ENCODE measurements at places on chromosomes 2 and 18. TPM values are rescaled to one million over a fixed set of nuclear protein-coding genes. Genes with fewer than 3 reads are reported as not detected.

DNA sequence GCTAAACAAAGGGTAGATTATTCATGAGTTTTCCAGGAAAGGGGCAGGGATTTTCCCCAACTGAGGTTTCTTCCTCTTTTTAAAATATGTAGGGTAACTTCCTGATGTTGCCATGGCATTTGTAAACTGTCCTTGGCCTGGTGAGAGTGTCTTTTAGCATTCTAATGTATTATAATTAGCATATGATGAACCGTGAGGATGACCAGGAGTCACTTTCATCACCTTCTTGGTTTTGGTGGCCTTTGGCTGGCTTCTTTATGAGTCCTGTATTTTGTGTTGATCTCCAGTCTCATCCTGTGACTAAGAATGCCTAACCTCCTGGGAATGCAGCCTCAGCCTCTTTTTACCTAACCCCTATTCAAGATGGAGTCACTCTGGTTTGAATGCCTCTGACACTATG, 391.0 kb upstream of the LINC00305 start:
- no peaks in the 10 kb centered on the region for H3K36me3 ChIP-seq
- DNase-seq = peak; percentile 50
- H3K27ac ChIP-seq = no peak overlapping the region
- no peaks in the 10 kb centered on the region for H3K27me3 ChIP-seq
- H3K4me1 ChIP-seq = no peaks in the 10 kb centered on the region

- H3K27me3 ChIP-seq = no peaks in the 10 kb centered on the region
- H3K36me3 ChIP-seq = peaks cover 18% of the 10 kb centered on the region
- no peaks in the 10 kb centered on the region for H3K4me1 ChIP-seq
- H3K27ac ChIP-seq = no peak overlapping the region
- DNase-seq = peak; percentile 80
- H3K4me3 ChIP-seq = no peak overlapping the region
Observed at GRCh38 chr18:13680612-13681011, 45.7 kb downstream of the FAM210A start.

GRCh38 chr18:58593938-58594337, 35.0 kb downstream of the ALPK2 start:
- DNase-seq = peak; percentile 5
- no peaks in the 10 kb centered on the region for H3K36me3 ChIP-seq
- H3K27me3 ChIP-seq = no peaks in the 10 kb centered on the region
- no peak overlapping the region for H3K4me3 ChIP-seq

DNA sequence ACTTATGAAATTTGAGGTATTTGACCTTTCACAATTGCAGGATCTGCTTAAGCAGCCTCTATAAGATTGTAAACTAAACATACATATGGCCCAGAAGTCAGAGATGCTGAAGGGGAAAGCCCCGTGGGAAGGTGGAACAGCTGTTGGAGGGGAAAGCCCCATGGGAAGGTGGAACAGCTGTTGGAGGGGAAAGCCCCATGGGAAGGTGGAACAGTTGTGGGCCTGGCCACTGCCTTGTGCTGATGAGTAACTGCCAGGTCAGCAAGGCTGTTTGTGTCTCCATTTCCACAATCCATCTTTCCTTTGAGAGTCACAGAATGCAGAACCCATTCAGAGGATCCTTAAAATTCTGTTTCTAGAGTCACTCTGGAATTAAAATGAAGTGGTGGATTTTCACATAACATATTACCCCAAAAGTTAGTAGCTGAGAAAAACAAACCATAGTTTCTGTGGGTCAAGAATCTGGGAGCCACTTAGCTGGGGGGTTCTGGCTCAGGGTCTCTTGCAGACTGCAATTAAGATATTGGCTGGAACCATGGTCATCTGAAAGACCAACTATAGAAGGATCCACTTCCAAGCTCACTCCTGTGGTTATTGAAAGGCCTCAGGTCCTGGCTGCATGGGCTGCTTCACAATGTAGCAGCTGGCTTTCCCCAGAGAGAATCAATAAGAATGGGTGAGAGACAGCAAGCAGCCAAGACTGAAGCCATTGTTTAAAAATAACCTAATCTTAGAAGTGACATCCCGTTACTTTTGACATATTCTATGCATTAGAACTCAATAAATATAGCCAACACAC, 86.6 kb upstream of the CAVIN2 start:
- DNase-seq = no peak
- H3K4me1 ChIP-seq = peaks cover 5% of the 10 kb centered on the region
- no peak overlapping the region for H3K27ac ChIP-seq

GRCh38 chr2:158305501-158305900, 151.1 kb downstream of the CCDC148 start:
- DNase-seq = no peak
- H3K36me3 ChIP-seq = no peaks in the 10 kb centered on the region
- no peaks in the 10 kb centered on the region for H3K4me1 ChIP-seq

- no peak overlapping the region for H3K4me3 ChIP-seq
- DNase-seq = peak; percentile 39
- H3K36me3 ChIP-seq = no peaks in the 10 kb centered on the region
- peaks cover 6% of the 10 kb centered on the region for H3K27me3 ChIP-seq
- no peak overlapping the region for H3K27ac ChIP-seq
Observed at GRCh38 chr2:238114331-238114841, 14.2 kb downstream of the ESPNL start.

DNA sequence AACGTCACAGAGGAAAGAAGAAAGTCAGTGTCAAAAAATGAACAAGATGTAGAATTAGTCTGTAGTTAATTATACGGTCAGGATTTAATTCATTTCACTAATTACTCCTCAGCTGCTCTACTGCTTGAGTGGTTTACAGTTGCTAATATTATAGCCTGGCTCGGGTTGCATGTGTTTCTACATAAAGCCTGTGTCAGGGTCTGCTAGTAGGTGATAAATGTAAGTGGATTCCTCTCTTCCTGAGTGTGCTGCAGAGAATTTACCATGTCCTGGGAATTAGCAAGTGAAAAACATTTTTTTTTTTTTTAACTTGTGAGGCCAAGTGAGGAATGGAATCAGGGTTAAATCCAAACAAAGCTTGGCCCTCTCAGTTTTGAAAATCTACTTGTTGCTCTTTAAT, 622.6 kb downstream of the EPHA4 start:
- no peak for DNase-seq
- H3K27ac ChIP-seq = no peak overlapping the region
- H3K4me1 ChIP-seq = no peaks in the 10 kb centered on the region
- no peaks in the 10 kb centered on the region for H3K27me3 ChIP-seq
- no peak overlapping the region for H3K4me3 ChIP-seq
- H3K36me3 ChIP-seq = no peaks in the 10 kb centered on the region

DNA sequence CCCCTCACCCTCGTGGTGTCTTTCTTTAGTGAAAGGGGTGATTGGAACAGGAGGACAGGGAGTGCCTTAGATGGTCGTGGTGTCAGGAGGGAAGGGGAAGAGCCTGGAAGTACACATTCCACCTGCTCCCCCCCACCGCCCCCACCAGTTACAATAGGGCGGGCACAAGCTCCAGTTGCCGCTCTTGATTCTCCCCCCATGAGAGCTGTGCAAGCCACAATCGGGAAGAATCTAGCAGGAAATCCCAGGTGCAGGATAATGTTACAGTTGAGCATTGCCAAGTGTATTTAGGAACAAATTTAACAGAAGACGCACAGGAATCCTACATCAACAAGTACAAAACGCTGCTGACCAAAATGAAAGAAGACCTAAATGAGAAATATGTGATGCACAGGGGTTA, 73.6 kb downstream of the ASAP2 start:
- H3K27me3 ChIP-seq = no peaks in the 10 kb centered on the region
- DNase-seq = no peak
- no peak overlapping the region for H3K27ac ChIP-seq
- H3K4me1 ChIP-seq = peaks cover 3% of the 10 kb centered on the region
- no peak overlapping the region for H3K4me3 ChIP-seq

- H3K4me3 ChIP-seq = peak overlapping the region; percentile 84
Observed at GRCh38 chr2:156437272-156437930, 1.2 kb downstream of the GPD2 start.

- H3K36me3 ChIP-seq = no peaks in the 10 kb centered on the region
- no peak overlapping the region for H3K4me3 ChIP-seq
- DNase-seq = no peak
- no peaks in the 10 kb centered on the region for H3K27me3 ChIP-seq
- H3K4me1 ChIP-seq = no peaks in the 10 kb centered on the region
Observed at GRCh38 chr2:208638059-208638458, 231.5 kb downstream of the PTH2R start.

DNA sequence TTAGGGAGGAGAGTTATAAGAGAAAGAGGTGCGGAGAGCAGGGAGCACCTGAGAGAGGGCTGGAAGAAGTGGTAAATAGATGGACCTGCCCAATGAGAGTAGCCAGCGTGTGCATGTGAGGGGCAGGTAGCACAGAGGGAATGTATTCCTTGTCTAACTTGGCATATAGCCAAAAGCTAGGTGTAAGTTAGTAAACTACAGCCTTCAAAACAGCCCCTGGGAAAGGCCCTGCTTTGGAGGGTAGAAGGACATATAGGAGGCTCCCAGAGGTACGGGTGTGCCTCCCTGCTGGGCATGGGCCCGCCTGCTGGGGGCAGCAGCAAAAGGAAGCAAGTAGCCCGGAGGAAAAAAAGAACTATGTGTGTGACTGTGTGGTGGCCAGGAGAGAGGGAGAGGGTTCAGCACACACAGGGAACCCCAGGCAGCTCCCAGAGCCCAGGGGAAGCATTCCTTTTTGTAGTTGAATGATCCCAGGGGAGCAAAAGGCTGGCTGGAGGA, 48.0 kb downstream of the TCF7L1 start:
- DNase-seq = no peak
- H3K4me3 ChIP-seq = no peak overlapping the region
- H3K27me3 ChIP-seq = no peaks in the 10 kb centered on the region
- peaks cover 15% of the 10 kb centered on the region for H3K36me3 ChIP-seq
- peaks cover 28% of the 10 kb centered on the region for H3K4me1 ChIP-seq

- no peaks in the 10 kb centered on the region for H3K4me1 ChIP-seq
- H3K4me3 ChIP-seq = no peak overlapping the region
- H3K36me3 ChIP-seq = no peaks in the 10 kb centered on the region
Observed at GRCh38 chr18:73340135-73340977, 472.6 kb upstream of the NETO1 start.

- H3K4me3 ChIP-seq = peak overlapping the region; percentile 83
- peaks cover 66% of the 10 kb centered on the region for H3K27me3 ChIP-seq
- H3K4me1 ChIP-seq = no peaks in the 10 kb centered on the region
- H3K36me3 ChIP-seq = no peaks in the 10 kb centered on the region
Observed at GRCh38 chr18:33579349-33580215, 1.6 kb downstream of the ASXL3 start.

- no peak overlapping the region for H3K27ac ChIP-seq
- no peak for DNase-seq
- peak overlapping the region; percentile 95 for H3K4me3 ChIP-seq
- peaks cover 19% of the 10 kb centered on the region for H3K4me1 ChIP-seq
Observed at GRCh38 chr2:201122276-201122675, 6.3 kb downstream of the CFLAR start.

DNA sequence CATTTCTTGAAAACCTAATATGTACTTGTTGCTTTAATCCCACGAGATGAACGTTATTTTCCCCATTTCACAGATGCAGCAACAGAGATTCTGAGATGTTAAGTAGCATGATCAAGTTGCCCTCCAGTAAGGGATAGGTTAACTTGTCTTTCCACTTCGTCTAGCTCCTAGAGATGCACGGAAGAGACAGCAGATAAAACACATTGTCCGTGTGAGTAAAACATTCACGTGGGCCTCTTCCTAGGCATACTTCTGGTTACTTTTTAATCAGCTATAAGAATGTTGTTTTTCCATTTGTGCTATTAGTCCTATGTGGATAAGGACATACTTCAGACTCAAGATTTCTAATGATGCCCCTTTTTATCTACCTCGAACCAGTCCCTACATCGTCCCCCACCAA, 1.2 kb upstream of the ARHGAP28 start:
- H3K36me3 ChIP-seq = no peaks in the 10 kb centered on the region
- peaks cover 5% of the 10 kb centered on the region for H3K4me1 ChIP-seq
- H3K27ac ChIP-seq = no peak overlapping the region

- no peaks in the 10 kb centered on the region for H3K27me3 ChIP-seq
- no peaks in the 10 kb centered on the region for H3K4me1 ChIP-seq
- H3K36me3 ChIP-seq = no peaks in the 10 kb centered on the region
- no peak for DNase-seq
- peak overlapping the region; percentile 24 for H3K27ac ChIP-seq
Observed at GRCh38 chr2:9720352-9721093, 89.7 kb upstream of the YWHAQ start.

- DNase-seq = no peak
- peaks cover 15% of the 10 kb centered on the region for H3K4me1 ChIP-seq
- no peaks in the 10 kb centered on the region for H3K36me3 ChIP-seq
- H3K27ac ChIP-seq = no peak overlapping the region
- no peak overlapping the region for H3K4me3 ChIP-seq
- H3K27me3 ChIP-seq = no peaks in the 10 kb centered on the region
Observed at GRCh38 chr2:10329880-10330699, 27.4 kb downstream of the HPCAL1 start.

- no peak for DNase-seq
- H3K36me3 ChIP-seq = peaks cover 30% of the 10 kb centered on the region
- no peaks in the 10 kb centered on the region for H3K27me3 ChIP-seq
- no peak overlapping the region for H3K27ac ChIP-seq
Observed at GRCh38 chr2:200430017-200430416, 79.9 kb downstream of the KCTD18 start.

- no peaks in the 10 kb centered on the region for H3K4me1 ChIP-seq
- DNase-seq = no peak
- H3K36me3 ChIP-seq = no peaks in the 10 kb centered on the region
- no peaks in the 10 kb centered on the region for H3K27me3 ChIP-seq
Observed at GRCh38 chr2:142065156-142065555, 65.7 kb downstream of the LRP1B start.

DNA sequence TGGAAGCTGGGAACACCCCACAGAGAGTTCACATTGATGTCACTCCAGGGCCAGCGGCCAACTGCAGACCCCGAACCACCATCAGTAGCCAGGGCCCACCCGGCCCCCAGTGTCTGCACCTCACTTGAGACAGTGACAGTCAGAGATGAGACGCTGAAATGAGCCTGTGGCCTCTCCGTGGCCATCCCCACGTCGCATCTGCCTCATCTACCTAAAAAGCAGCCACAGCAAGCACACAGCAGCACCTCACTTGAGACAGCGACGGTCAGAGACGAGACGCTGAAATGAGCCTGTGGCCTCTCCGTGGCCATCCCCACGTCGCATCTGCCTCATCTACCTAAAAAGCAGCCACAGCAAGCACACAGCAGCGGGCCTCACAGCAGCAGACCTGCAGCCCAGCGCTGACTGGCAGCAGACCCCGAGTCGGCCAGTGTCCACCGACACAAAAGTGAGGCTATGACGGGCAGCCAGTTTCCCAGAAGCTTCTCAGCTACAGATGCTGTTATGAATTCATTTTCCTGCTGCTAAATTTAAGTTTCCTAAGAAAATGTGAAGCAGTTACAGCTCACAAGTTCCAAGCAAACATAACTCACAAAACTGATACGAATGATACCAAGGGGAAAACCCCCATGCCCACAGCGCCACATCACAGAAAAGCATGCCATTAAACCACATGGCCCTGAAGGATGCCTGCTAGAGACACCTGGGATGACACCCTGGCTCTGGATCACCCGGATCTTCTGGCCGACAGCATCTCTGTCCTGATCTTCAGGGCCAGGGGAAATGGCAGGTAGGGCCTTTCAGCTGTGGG, 27.7 kb downstream of the SNORC start:
- no peak overlapping the region for H3K27ac ChIP-seq
- peaks cover 21% of the 10 kb centered on the region for H3K27me3 ChIP-seq
- no peak overlapping the region for H3K4me3 ChIP-seq
- DNase-seq = peak; percentile 36
- H3K4me1 ChIP-seq = no peaks in the 10 kb centered on the region

TUBA4B gene
- total RNA-seq = not detected

SERPINB7 gene
- total RNA-seq = not detected

LONRF2 gene
- 0.40 TPM for total RNA-seq

GBX2 gene
- not detected for total RNA-seq

SPATA3 gene
- total RNA-seq = not detected

TRIM43B gene
- total RNA-seq = not detected

All from endodermal cell (in vitro differentiated cells).